RWPE2 (cell line): ENCODE measurements at places on chromosomes 13 and 19.

- DNase-seq = peak; percentile 81
Measured at GRCh38 chr13:41060724-41061074, 610 bp upstream of the WBP4 start.

DNA sequence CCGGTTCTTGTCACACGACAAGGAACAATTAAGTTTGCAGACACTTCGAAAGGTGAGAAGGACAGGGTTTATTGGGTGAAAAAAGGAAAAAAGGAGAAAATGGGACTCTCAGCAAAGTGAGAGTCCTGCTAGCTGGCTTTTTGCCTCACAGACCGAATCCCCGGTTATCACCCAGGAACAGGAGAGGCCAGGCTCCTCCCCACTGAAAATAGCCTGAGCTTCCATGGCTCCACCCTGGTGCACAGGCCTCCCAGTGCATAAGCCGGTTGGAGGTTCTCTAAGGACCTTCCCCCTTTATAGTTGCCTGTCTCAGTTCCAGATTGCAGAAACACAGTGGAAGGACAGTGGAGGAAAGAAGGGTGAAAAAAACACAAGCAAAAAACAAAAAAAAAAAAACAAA is 571.7 kb downstream of the KCTD12 start:
- no peak for DNase-seq

DNA sequence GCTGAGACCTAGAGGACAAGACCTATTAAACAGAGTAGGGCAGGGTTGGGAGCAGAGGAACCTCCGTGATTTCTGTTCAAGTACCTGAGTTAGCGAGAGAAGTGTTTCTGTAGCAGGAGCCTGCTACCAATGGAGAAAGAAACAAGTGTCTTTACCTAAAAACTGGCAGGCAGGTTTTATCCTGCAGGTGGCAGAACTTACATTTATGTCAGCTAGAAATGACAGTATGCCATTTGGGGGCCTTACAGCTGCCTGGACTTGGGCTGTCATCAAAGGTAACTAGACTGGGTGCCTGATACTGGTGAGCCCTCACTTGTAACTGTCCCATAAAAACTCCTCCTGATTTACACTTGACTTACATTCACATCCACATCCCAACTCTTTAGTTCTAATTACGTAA is 185.3 kb upstream of the MIR17HG start:
- no peak for DNase-seq

DNA sequence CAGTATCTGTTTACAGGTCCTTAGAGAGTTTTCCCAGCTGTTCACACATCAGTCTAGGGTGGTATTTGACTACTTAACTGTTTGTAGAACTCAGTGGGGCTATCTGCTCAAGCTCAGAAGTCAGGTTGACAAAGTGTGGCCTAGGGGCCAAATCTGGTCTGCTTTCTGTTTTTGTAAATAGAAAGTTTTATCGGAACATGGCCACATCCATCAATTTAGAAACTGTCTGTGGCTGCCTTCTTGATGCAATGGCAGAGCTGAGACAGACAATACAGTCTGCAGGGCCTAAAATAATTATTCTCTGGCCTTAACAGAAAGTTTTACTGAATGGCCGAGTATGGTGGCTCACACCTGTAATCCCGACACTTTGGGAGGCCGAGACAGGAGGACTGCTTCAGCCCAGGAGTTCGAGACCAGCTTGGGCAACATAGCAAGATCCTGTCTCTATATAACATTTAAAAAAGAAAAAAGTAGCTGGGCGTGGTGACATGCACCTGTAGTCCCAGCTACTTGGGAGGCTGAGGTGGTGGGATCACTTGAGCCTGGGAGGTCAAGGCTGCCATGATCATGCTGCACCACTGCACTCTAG is 2.4 kb downstream of the SMG9 start:
- DNase-seq = no peak

GRCh38 chr13:42836930-42837690 is 55.7 kb downstream of the FAM216B start:
- no peak for DNase-seq

DNA sequence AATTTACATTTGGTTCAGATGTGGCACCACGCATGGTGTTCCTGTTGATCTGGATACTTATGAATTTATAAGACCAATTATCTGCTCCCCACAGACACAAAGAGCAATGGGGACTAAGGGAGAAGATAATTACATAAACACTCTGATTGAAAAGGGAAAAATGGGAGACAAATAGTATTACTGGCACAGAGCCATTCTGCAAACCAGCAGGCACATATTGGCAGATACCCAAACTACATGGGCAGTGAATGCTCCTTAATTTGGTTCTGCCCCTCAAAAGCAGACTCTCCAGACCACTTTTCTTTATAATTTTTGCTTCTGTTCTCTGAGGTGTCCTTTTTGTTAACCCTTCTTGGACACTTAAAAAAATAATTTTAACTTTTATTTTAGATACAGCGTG is 1674.2 kb downstream of the PCDH9 start:
- DNase-seq = no peak

- no peak for DNase-seq
Measured at GRCh38 chr13:40671956-40672764, 5.7 kb upstream of the FOXO1 start.

GRCh38 chr13:111046590-111047141 is 68.4 kb upstream of the ARHGEF7 start:
- no peak for DNase-seq

GRCh38 chr19:39411832-39412099 is 703 bp upstream of the PLEKHG2 start:
- DNase-seq = no peak

DNA sequence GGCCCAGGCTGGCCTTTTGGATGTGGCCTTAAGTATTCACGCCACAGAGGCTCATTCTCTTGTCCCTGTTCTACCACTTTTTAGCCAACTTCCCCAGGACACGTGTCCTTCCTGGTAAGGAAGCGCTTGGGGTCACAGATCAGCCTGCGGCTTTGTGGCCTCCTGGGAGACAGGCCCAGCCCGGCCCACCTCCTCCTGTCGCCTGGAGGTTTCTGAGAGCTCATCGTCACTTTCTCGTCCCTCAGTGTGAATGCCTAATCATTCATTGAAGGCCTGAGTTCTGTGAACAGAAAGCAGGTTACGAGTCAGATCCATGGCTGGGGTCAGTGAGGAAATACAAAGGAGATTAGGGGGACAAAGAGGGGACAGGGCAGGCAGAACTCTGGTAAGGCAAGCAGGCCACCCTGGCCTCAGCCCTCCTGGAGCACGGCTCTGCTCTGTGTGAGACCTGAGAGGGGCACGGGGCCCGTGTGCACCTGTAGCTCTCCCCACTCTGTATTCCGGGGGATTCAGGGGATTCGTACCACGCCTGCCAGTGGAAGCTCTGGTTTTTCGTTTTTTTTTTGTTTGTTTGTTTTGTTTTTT is 38.6 kb upstream of the TSHZ3 start:
- no peak for DNase-seq

GRCh38 chr13:79456051-79456450 is 24.9 kb upstream of the NDFIP2 start:
- no peak for DNase-seq

GRCh38 chr13:40384976-40385857 is 281.2 kb downstream of the FOXO1 start:
- DNase-seq = no peak

DNA sequence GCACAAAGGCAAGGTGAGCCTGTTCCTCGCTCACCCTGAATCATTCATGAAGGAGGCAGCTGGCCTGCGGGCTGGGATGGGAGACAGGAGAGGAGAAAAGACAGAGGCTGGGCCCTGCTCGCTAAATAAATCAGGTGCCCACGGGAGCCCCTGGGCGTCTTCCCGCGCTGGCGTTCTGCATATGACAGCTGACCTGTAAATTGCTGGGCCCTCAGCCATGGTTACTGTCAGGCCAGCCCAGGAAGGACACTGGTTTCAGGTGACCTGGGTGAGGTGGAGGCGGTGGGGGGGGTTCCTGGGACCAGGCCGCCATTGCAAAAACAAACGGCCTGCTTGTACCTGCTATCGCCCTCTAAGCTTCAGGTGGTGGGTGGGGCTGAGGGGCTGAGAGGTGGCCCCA is 3.4 kb upstream of the PTBP1 start:
- DNase-seq = no peak

- no peak for DNase-seq
Measured at GRCh38 chr19:19637523-19638251, 5.8 kb downstream of the GMIP start.

- no peak for DNase-seq
Measured at GRCh38 chr19:13556552-13556951, 50.3 kb upstream of the CACNA1A start.
